ENCODE measurements at places on chromosomes 1 and 21.

GRCh38 chr21:31257265-31257664, 86.8 kb downstream of the TIAM1 start:
- no peak for DNase-seq

DNA sequence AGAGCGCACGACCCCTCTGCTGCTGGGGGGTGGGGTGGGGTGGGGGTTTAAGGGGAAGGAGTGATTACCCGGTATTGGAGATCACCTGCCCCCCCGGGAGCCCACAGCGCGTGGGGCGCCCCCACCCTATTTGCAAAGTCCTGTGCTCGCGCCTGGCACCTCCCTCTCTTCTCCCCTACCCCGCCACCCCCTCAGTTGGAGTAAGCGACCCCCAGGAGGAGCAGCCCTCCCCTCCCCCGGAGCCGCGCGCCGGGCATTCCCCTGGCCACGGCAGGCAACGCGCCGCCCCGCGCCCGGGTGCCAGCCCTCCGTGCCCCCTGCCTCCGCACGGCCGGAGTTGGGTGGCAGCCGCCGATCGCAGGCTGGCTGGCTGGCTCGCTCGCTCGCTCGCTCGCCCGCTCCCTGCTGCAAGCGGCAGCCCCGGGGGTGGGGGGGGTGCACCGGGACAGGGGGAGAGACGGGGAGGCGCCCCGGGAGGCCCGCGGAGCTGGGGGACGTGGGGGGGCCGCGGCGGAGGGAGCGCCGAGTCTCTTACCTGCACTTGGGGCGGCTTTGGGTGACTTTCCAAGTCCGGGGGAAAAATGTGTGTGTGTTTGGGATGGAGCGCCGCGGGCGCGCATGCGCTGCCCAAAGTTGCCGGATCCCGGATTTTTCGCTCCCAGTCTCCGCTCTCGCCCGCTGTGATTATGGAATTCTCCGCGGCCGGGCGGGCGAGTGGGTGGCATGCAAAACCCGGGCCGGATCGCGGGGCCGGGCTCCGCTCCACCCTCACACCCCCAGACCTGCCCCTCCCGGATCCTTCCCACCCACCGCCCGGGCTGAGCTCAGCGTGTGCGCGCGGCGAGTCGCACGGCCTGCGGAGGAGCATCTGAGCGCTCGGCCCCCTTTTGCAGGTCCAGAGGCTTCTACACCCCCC, at the start of gene CASZ1:
Gene CASZ1, minus strand, starts transcription at position 618 of the 916 bp plus-strand sequence. CDS start 102,757 bp downstream, outside the sequence.
- peak; percentile 94 for DNase-seq

DNA sequence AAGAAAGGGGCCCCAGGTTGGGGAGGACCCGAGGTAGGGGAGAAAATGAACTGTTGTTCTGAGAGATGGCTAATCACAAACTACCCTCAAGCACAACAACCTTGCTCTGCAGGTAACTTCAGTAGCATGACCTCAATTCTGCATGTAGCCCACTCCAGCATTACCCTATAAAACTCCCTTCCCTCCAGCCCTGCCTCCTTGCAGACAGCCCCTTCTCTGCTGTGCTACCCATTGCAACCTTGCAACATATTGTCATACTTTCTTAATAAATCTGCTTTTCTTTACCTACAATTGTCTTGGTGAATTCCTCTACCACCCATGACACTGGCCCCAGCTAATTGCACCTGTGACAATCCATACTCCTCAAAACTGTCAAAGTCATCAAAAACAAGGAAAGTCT, 428.9 kb downstream of the MATN1 start:
- no peak for DNase-seq

GRCh38 chr21:36235058-36235582, 78.5 kb downstream of the DOP1B start:
- no peak for DNase-seq

DNA sequence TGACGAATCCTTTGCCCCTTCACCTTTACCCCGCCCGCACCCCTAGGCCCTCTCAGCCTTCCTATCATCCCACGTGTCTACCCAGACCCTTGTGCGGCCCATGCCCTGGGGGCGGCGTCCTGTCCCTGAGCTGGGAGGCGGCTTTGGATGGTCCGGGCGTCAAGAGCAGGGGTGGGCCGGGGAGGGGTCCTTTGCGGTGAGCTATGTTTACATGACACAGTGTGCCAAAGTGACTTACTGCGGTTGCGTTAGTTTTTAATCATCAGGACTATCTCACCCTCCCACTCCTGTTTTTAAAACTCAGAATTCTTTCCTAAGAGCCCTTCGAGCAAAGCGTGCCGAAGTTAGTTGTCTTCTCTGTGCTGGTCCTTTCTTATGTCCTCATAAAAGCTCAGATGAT, 144.6 kb downstream of the PGBD5 start:
- DNase-seq, result no peak

DNA sequence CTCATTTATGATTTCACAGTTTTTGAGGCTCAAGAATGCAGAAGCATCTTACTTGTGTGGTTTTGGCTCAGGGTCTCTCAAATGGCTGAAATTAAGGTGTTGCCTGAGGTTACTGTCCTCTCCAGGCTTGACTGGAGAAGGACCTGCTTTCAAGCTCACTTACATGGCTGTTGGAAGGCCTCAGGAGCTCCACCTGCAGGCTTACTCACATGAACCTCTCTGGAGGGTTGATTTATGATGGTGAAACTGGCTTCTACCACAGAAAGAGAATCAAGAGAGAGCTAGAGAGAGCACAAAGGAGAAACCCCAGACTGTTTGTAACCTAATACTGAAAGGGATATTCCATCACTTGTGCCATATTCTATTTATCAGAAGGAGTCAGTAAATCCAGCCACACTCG, 6.2 kb upstream of the KCNK2 start:
- DNase-seq, result no peak

GRCh38 chr1:220363196-220363837, 91.1 kb upstream of the RAB3GAP2 start:
- no peak for DNase-seq

- peak; percentile 17 for DNase-seq
Measured at GRCh38 chr1:30715216-30715615, 8.2 kb downstream of the MATN1 start.

GRCh38 chr1:59186656-59187055, 110.2 kb upstream of the FGGY start:
- DNase-seq, result no peak

Data from NCI-H526 (cell line).